Fibroblast of skin of right quadriceps (primary cell): ENCODE measurements at places on chromosomes 4 and X.

DNA sequence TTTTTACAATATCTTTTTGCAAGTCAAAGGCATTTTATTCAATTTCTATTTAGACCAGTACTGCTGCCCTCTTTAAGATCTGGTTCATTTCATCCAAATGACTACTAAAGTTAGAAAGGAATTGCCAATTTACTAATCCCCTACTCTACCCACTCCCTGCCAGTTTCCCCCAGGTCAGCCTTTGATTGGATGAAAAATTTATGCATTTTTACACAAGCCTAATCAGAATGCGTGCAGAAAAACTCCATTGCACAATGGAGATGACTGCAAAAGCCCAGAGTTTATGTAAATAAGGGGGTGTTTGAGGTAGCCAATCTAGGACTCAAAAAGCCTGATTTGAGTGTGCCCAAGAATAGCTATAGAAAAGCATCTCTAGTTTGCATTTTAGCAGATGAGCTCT is 310.6 kb downstream of the PABPC4L start:
- DNase-seq, result no peak

GRCh38 chrX:40349251-40349650 is 231.5 kb upstream of the ATP6AP2 start:
- DNase-seq, result peak; percentile 8

- no peak for DNase-seq
Observed at GRCh38 chr4:101201421-101201820, 145.9 kb downstream of the PPP3CA start.

GRCh38 chrX:7190157-7190556 is 42.2 kb upstream of the PUDP start:
- DNase-seq, result no peak

DNA sequence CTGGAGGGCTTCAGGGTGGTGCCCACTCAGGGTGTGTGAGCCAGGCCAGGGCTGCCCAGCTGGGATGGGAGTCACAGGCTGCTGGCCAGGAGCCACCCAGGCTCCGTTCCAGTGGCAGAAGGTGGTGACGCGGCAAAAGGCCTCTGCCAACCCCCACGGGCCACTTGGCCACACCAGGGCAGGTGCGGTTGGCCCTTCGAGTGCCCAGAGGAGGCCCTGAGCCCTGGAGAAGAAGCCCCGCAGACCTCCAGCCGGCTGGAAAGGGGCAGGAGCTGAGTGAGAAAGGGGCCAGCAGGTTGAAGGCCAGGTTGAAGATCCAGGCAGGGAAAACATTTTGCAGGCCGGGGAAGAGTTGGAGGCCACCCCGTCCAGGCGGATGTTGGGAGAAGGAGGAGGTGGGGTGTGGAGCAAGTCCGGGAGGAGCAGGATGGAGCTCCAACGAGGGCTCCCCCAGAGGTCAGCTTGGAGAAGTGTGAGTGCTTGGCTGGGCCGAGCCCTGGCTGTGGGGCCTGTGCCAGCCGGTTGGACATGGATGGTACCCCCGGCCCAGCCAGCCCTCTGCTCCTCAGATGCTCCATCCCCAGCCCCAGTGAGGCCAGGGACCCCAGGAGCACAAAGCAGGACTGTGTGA is 2.8 kb upstream of the CPLX1 start:
- no peak for DNase-seq

DNA sequence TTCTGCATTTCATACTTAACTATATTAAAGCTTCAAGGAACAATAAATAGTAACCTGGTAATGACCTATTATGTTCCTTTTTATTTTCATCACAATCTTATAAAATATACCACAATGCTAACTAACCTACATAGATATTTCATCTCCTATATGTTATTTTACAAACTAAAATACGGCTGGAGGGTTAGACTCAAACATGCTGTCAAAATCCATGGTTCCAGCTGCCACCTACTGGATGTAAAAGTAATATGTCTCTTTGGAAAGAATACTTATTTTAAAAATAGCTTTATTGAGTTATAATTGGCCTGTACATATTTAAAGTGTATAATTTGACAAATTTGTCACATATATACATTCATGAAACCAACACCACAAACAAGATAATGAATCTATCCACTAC is 15.0 kb downstream of the RGN start:
- DNase-seq, result peak; percentile 13

- DNase-seq, result no peak
Observed at GRCh38 chr4:39655876-39656275, 17.2 kb upstream of the SMIM14 start.

DNA sequence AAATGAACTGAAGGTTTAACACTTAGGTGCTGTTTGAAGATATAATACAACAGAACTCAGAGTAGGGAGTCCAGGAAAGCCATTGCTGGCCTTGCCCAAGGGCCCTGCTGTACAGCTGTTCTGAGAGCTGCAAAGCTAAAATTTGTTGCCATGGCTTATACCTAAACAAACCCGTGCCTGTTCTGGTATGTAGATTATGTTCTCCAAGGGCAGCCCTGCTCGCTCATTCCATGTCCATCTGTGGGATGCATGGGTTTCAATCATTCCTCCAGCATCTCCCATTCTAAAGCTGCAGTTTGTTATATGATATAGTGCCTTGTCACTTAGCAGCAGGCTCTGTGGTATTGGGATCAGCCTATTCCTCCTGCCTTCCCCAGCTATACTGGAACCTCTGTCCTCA is 80.8 kb upstream of the BMPR1B start:
- DNase-seq, result peak; percentile 42

DNA sequence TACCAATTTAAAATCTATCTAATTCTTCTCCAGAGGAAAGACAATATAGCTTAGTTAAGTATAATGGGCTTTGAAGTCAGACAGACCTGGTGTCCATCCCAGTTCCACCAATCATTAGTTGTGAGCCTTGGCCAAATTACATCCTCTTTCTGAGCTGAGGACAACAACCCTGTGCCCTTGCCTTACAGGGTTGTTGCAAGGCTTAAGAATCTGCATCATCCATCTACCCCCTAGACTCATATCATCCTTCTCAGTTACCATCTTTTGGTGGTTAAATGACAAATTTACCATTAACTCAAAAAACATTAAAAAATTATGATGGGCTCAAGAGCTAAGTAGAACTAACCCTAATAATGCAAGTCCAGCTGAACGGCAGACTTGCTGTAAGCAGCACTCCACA is 51.6 kb downstream of the NAP1L5 start:
- DNase-seq, result no peak

DNA sequence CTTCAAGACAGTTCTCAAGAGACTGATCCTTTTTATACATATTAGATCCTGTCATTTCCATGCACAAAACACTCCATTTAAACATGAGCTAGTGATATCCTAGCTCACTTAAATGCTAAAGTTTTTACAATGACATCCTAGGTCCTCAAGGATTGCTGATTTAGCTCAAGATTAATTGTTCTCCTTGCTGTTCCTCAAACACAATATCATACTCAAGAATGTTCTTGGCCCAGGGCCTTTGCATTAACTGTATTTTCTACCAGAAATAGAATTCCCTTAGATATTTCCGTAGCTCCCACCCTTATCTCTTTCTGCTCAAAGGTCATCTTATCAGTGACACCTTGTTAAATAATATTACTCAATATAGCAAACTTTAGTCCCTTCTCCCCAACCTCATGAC is 270.1 kb downstream of the GALNTL6 start:
- no peak for DNase-seq

- peak; percentile 59 for DNase-seq
Observed at GRCh38 chr4:73653695-73654106, 33.5 kb upstream of the RASSF6 start.

DNA sequence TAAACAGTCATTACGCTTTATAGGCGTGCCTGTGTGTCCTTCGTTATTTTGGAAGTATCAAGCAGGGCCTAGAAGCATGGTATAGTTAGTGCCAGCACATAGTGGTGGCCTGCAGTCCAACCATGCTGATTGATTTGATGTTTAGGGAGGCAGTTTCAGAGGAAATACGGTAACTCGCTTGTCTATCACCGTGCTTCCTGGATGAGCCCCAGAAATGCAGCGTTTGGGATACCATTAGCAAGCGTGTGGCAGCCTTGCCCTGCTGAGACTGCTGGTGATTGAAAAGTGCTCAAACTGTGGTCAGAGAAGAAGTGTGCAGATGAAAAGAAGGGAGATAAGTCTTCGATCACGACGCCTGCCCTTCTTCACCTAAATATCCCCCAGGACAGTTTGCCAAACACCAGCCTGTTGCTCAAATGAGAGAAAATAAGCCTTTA is 158.4 kb downstream of the CHIC2 start:
- peak; percentile 76 for DNase-seq

DNA sequence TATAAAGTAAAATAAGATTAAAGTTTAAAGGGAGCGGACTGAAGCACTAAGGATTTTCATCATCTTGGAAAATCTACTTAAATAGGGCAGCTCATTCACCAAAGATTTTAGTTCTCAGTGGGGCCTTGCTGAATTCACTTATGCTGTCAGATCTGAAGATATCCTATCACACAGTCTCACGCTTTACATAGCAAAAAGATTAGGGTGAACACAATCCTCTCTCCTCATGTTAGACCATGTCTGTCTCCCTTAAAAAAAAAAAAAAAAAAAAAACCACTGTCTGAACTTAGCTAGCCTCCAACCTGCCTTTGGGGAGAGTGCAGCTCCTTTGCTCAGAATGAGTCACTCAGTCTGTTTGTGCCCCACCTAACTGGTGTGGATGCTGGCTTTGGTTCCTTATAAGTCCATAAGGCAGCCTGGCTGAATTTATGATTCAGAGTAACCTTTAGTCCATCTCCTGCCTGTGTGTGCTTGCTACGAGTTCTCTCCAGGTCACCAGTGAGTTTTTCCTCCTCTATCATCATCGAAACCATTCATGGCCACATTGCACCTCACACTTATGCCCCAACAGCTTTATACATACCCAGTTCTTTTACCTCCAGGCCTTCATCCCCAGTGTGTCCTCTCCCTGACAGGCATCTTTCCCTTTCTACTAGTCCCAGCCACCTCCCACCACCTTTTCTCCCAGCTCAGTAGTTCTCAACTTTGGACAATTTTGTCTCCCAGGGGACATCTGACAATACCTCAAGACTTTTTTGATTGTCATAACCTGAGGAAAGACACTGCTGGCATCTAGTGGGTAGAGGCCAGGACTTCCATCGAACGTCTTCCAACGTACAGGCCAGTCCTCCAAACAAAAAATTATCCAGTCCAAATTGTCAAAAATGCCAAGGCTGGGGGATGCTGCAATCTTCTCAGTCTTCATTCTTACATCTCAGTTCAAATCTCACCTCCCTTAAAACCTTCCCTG is 220.7 kb upstream of the EMCN start:
- DNase-seq, result peak; percentile 81

GRCh38 chr4:47692691-47693090 is 145.2 kb downstream of the CORIN start:
- no peak for DNase-seq

- no peak for DNase-seq
Observed at GRCh38 chrX:31057691-31058090, 14.2 kb downstream of the FTHL17 start.

DNA sequence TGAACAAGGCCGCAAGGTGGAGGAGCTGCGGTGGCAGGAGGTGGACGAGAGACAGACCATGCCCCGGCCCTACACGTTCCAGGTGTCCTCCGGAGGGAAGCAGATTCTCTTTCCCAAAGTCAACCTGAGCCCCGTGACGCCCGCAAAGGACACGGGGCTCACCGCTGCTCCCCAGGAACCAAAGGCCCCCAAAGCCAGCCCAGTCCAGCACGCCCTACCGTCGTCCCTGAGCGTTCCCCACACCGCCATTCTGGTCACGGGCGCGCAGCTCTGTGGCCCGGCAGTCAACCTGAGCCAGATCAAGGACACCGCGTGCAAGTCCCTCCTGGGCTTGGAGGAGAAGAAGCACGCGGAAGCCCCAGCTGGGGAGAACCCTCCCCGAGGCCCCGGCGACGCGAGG is 72.2 kb downstream of the AASDH start:
- no peak for DNase-seq

DNA sequence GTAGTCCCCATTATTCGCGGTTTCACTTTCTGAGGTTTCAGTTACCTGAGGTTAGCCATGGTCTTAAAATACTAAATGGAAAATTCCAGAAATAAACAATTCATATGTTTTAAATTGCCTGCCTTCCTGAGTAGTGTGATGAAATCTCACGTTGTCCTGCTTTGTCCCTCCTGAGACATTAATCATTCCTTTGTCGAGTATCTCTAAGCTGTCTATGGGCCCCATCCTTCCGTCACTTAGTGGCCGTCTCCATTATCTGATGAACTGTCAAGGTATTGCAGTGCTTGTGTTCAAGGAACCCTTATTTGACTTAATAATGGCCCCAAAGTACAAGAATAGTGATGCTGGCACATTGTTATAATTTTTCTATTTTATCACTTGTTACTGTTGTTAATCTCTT is 94.8 kb downstream of the ADGRL3 start:
- no peak for DNase-seq

DNA sequence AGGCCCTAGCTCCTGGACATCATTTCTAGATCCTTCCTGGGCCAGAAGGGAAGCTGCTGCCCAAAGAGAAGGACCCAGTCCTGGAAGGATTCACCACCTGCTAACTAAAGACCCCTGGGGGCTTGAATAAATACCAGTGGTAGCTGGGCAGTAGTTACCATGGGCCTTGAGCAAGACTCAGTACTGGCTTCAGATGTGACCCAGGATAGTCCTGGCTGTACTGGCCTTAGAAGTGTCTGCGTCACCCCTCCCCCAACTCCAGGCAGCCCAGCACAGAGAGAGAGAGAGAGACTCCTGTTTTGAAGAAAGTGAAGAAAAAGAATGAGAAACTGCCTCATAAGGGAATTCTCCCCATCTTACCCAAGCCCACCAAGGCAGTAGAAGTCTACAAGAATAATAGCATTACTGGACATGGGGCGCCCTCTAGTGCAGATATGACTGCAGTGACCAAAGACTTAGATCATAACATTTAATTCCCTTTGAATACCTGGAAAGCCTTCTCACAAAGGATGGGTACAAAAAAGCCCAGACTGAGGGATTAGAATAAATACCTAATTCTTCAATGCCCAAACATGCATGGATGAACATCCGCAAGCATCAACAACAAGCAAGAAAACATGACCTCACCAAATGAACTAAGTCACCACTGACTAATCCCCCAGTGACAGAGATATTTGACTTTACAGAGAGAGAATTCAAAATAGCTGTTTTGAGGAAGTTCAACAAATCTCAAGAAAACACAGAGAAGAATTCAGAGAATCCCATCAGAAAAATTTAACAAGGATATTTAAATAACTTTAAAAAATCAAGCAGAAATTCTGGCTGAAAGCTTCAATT is 171.8 kb downstream of the HNRNPD start:
- peak; percentile 32 for DNase-seq

- peak; percentile 8 for DNase-seq
Observed at GRCh38 chr4:167774646-167775045, 317.7 kb upstream of the ANXA10 start.

- DNase-seq, result no peak
Observed at GRCh38 chrX:49958727-49959485, 36.5 kb downstream of the CLCN5 start.
